ENCODE measurements at places on chromosomes 13 and 19.
A peak's percentile ranks its signal among the peaks of the same experiment; 100 is the strongest.

DNA sequence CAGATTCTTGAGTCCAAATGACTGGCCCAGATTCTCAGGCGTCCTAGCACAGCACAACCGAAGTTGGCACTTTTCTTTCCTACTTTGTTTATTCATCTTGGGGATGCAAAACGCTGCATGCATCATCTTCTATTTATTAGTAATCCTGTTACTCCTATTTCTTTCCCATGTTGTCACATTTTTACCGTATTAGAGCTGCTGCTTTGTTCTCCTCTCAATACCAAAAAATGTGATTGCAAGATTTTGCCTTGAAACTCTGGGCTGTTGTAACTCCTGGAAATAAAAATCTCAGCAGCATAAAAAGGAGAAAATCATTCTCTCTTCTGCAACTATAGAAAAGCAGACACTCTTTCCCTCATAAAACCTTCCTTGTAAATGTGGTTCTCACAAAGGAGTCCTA, 12.9 kb upstream of the IGSF23 start:
- DNase-seq = no peak

GRCh38 chr13:30796132-30796572, 60.8 kb downstream of the ALOX5AP start:
- DNase-seq = no peak

DNA sequence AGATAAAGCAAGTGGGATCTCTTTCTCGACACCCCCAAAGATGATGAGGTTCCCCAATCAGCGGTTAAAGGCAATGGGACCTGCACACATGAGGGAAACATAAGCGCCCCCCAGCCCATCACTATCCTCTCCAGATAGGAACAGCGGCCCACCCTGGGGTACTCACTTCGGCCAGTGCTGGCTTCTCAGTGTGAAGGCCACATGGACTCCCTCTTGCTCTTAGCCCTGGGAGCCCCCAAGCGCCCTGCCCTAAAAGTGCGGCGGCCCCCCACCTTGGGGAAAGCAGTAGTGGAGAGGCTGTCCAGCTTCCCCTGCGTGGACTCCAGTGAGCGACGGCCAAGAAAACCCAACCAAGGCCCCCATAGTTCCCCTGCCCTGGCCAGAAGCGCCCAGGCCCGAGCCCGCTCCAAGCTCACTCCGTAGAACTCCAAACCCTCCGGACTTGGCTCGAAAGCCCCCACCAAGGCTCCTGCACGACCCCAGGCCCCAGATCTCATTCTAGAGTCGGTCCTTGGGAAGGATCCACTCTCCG, 1.0 kb downstream of the CACNA1A start:
- no peak for DNase-seq

- peak; percentile 60 for DNase-seq
Observed at GRCh38 chr19:49347835-49348234, 12.6 kb downstream of the CD37 start.

- DNase-seq = no peak
Observed at GRCh38 chr13:80382576-80382975, 41.6 kb upstream of the SPRY2 start.

DNA sequence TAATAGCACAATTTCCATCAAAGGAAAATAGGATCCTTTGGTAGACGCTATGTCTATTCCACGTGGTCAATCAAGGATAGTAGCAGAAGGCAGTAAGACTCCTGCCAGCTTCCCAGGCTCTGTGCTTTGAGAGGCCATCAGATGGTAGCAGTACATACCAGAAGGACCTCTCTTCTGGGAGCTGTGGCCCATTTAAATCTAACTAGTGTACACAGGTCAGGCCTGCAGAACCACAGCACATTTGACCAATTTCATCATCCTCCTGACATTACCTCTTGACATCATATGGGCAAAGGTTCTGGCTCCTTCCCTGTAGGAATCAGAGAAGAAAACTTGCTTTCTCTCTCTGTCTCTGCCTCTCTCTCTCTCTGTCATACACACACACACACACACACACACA, 229.6 kb upstream of the HTR2A start:
- DNase-seq = no peak

DNA sequence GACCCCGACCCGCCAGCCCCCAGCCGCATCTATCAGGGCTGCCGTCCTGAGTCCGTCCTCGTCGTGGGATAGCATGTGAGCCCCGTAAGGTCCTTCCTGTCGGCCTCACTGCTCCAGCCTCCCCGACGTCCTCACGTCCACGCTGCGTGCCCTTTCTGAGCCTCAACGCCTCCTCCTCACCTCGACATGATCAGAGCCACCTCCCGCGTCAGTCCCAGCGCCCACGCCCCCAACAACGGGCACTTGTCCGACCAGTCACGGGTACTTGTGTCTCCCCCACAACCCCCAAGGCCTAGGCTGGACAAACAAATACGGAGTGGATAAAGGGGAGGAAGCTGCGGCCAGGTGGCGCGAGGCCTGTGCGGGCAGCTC, 665 bp downstream of the ZNF497 start:
- peak; percentile 70 for DNase-seq

DNA sequence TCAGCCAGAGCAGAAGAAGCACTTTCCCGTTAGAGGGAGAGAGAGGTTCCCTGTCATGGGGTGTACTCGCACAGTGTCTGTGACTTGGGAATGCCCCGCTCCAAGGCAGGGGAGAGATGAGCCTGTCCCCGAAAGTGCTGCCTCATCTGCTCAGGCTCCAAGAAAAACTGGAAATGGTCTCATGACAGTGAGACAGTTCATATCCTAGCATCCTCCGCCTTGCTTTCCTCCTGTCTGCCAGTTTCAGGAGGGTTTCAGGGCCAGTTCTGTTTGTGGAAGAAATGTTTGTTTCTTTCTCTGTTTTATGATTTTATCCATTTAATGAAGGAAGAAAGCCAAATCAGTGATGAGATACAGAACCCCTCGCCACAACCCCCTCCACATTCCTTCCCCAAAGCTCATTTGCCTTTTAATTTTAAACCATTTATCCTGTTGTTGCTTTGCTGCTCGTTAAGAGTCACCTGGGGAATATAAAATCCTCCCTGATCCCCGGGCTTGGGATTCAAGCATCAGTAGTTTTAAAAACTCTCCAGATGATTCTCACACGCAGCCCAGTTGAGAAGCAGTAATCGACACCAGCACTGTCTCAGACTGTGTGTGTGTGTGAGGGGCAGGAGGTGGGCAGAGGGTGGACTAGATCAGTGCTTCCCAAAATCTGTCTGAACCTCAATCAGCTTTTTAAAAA, 144.6 kb upstream of the UBL3 start:
- DNase-seq = no peak

DNA sequence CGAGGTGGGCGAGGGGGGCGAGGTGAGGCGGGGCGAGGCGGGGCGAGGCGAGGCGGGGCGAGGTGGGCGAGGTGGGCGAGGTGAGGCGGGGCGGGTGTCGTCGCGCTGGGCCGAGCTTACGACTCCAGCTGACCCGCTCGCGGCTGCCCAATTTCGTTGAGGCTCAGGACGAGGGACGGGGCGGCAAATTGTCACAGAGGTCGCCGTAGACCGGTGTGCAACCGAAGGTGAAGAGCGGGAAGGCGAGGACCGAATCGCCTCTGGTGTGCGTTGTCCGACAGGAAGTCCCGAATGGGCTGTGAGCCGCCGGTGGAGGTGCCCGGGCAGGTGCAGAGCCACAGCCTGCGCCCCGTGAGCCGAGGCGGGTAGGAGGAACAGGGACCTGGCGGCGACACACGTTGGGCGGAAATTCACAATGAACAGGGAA, at the start of gene LACC1:
Gene LACC1 (plus strand): TSS at position 150 of the 427 bp plus-strand sequence. CDS start 1,082 bp downstream, outside the sequence.
- peak; percentile 50 for DNase-seq

DNA sequence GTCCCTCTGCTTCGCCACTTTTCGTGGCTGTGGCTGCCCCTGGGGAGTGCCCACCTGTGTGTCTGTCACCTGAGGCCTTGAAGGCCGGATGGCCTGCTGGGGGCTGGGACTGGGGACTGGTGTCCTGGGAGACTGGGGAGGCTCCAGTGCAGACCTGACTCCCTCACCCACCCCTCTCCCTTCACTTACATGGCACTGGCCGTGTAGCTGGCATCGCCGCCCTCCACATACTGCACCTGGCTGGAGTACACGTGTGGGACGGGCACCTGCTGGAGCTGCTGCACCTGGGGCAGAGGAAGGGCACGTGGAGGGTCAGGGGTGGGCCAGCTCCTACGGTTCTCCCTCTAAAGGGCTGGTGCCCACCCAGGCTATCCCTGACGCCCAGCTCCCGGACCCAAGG, 25.5 kb downstream of the DCAF15 start:
- DNase-seq = no peak

- no peak for DNase-seq
Observed at GRCh38 chr13:43221611-43222010, 198.2 kb downstream of the DNAJC15 start.

DNA sequence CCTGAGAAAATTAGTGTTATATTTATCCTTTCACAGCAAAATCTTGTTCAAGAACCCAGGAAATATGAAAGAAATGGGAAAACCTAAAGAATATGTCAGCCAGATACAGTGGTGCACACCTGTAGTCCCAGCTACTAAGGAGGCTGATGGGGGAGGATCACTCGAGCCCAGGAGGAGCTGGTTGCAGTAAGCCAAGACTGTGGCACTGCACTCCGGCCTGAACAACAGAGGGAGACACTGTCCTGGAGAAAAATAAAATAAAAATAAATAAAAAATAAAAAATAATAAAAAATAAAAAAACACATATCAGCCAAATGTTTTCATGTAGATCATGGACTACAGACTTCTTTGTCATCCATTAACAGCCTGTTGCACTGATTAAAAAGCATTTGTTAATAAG, 244.8 kb upstream of the KLHL1 start:
- no peak for DNase-seq

DNA sequence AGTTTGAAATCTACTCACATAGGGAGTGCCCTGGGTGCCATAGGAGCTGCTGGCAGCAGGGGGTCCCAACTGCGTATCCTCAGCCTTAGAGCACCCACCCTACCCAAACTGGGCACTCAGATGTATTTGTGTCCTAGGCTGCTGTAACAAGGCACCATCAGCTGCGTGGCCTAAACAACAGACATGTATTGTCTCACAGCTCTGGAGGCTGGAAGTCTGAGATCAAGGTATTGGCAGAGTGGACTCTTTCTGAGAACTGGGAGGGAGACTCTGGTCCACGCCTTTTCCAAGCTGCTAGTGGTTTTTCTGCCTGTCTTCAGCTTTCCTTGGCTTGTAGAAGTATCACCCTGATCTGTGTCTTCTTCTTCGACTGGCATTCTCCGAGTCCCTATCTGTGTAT, 83.6 kb downstream of the FGF14 start:
- DNase-seq = no peak

GRCh38 chr13:34421347-34421719, 520.7 kb upstream of the NBEA start:
- no peak for DNase-seq

DNA sequence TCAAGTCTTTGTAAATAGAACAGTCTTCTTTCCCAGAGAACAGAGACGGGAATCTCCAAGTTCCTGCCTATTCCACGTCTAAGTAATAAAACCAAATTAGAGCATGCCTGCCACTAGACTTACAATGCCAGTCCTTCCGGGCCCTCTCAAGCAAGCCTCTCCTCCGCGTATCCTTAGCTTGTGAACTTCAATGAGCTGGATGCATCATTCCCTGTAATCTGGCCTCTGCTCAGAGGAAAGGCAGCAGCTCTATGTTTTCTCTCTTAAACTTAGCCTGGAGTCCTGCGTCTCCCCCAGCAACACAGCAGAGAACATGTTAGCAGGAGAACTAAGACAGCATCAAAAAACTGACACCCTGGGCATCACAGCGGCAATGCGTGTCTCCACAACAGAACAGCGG, 8.2 kb downstream of the NALCN start:
- DNase-seq = no peak

Data from GM13977 (cell line).